ENCODE measurements at places on chromosomes 12 and 14.

DNA sequence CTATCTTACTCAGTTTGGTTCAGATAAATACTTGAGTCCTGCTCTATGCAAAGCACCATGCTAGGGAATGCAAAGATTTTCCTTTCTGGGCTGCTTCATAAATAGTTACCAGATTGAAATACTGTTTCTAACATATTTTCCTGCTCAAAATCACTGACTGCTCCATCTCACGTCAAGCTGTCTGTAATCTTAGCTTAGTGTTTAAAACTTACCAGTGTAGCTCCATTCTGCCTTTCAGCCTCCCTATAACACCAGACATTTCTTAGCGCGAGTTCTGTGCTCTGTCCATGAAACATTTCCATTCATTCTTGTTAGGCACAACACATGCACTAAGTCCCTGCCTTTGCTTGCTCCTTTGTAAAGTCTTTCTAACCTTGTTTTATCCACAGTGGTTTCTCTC is 129.4 kb downstream of the NPAS3 start:
- no peak for DNase-seq

GRCh38 chr12:116053479-116054200 is 223.9 kb downstream of the MED13L start:
- no peak for DNase-seq

DNA sequence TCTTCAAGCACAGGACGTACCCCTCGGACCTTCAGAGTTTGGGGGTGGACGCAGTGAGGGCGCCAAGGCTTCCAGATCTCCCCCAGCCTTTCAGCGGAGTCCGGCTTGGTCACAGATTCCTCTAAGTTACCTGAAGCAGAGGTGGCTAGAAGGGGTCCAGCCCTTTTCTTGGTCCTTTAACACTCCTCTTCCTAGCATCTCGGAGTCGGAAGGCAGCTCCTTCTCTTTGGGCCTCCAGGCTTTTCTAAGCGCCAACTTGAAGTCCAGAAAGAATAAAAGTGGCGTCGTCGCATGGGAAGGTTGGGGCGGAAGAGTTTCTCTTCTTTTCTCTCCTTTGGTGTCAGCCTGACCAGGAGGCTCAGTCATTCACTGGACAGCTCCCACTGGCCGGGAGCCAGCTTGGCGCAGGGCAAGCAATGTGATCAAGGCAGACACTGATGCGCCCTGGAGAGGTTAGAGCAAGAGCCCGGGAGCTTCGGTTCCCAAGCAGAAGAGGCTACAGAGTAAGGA is 9.6 kb downstream of the OR6S1 start:
- DNase-seq: no peak

- DNase-seq: no peak
These were observed 22.8 kb downstream of the EXOC5 start for GRCh38 chr14:57245941-57246340.

GRCh38 chr12:14211947-14212387 is 153.5 kb upstream of the ATF7IP start:
- no peak for DNase-seq

DNA sequence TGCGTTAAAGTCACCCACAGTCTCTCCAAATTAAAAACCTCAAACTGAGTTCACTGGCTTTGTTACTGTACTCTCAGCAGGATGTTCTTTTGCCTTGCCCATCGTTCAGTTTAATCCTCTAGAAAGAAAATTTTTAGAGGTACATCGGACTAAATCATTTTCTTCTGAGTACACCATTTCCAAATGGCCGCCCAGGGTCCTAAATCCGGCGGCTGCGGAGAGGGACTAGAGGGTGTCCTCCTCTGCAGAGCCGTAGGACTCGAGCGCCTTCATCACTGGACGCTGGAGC is 1.4 kb downstream of the LIN7A start:
- no peak for DNase-seq

GRCh38 chr12:24591079-24591626 is 357.7 kb downstream of the BCAT1 start:
- no peak for DNase-seq

DNA sequence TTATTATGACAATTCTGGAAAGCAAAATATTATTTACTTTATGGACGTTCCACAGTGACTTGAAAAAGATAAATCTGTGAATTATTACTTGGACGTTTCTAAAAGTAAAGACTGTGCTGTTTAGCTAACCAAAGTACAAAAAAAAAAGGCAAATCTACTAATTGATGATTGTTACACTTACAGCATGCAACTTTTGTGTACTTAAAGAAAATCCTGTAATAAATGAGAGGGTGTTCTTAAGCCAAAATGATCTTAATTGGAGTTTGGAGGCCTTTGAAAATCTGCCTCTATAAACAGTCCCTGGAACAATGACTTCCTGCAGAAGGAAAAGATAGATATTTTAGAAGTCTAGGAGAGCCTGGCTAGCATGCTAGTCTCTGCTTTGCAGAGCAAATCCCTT is 434.0 kb upstream of the SYT1 start:
- no peak for DNase-seq

DNA sequence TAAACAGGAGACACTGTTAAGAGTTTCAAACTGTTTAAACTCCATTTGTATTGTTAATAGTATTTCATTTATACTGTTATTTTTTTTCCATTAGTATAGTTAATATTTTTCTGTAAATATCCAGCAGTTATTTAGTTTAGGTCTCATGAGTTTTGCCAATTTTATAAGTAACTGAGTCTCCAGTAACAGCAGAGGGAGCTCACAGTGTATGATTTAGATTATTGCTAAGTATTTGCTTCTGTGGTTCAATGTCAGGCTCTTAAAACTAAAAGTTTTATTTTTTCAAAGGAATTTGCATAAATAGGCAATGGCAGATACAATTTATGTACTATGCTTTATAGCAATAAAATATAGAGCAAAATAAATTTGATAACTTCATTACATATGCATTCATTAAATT is 209.7 kb downstream of the ATXN7L3B start:
- no peak for DNase-seq

- no peak for DNase-seq
These were observed 17.2 kb upstream of the MARK3 start for GRCh38 chr14:103367995-103368394.

GRCh38 chr12:106049105-106049504 is 89.6 kb downstream of the NUAK1 start:
- DNase-seq: no peak

- no peak for DNase-seq
These were observed 30.8 kb upstream of the CDK17 start for GRCh38 chr12:96431067-96431466.
